ENCODE measurements at places on chromosomes 7 and 10. TPM values are rescaled to one million over a fixed set of nuclear protein-coding genes. Genes with fewer than 3 reads are reported as not detected.

The HOXA11 gene
- total RNA-seq, result 1.9 TPM

The LRRD1 gene
- total RNA-seq, result not detected

The CNPY1 gene
- not detected for total RNA-seq

The SYNPO2L gene
- not detected for total RNA-seq

The DYDC2 gene
- total RNA-seq, result not detected

The NAPEPLD gene
- 16.5 TPM for total RNA-seq

The ERVW-1 gene
- total RNA-seq, result not detected

The PDZD7 gene
- 0.48 TPM for total RNA-seq

The CD36 gene
- 240 TPM for total RNA-seq

The FGFR2 gene
- 62.8 TPM for total RNA-seq

DNA sequence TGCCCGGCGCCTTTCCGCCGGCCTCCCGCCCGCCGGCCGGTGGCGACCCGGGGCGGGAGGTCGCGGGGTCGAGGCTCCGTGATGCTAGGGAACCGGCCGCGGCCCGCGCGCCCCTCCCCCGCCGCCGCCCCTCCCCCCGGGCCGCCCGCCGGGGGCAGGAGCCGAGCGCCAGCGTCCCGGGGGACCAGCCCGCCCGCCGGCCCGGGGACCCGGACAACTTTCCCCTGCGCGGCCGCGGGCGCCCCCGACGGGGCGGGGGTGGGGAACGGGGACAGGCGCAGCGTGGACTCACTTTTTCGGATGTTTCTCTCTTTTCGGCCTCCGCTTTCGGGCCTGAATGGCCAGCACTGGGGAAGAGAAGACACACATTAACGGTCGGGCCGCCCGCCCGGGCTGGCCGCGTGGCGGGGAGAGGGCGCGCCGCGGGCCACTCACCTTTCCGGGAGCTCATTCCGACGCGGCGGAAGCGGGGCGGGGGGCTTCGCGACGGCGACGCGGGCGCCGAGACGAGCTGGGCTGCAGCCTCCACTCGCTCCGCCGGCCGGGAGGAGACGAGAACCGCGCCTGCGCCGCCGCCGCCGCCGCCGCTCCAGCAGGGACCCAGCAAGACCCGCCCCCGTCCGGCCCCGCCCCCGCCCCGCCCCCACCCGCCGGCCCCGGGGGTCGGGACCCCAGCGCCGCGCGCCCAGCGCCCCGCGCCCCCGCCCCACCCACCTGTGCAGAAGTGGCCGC lies at the start of gene SRPK2:
Gene SRPK2 (minus strand): TSS at position 566 of the 732 bp plus-strand sequence.
- H3K4me3 ChIP-seq, result peak within 1 kb of the TSS; percentile 95
- peak within 1 kb of the TSS; percentile 85 for H3K27ac ChIP-seq
- no peaks in the 10 kb centered on the region for H3K27me3 ChIP-seq
- peak; percentile 27 for DNase-seq
- no peaks in the 10 kb centered on the region for H3K4me1 ChIP-seq

GRCh38 chr7:70076325-70076724 lies 478.1 kb downstream of the AUTS2 start:
- no peaks in the 10 kb centered on the region for H3K4me1 ChIP-seq
- no peaks in the 10 kb centered on the region for H3K36me3 ChIP-seq
- H3K27ac ChIP-seq, result no peak overlapping the region
- H3K4me3 ChIP-seq, result no peak overlapping the region
- H3K27me3 ChIP-seq, result no peaks in the 10 kb centered on the region
- DNase-seq, result no peak

- no peaks in the 10 kb centered on the region for H3K27me3 ChIP-seq
- DNase-seq, result no peak
- no peak overlapping the region for H3K4me3 ChIP-seq
- no peaks in the 10 kb centered on the region for H3K36me3 ChIP-seq
Observed at GRCh38 chr10:57303566-57303965, 942.5 kb upstream of the ZWINT start.

- peak overlapping the region; percentile 64 for H3K27ac ChIP-seq
- no peaks in the 10 kb centered on the region for H3K36me3 ChIP-seq
- DNase-seq, result no peak
- no peaks in the 10 kb centered on the region for H3K4me1 ChIP-seq
- no peaks in the 10 kb centered on the region for H3K27me3 ChIP-seq
Observed at GRCh38 chr7:131188367-131189339, 139.0 kb upstream of the MKLN1 start.

- peak overlapping the region; percentile 27 for H3K27ac ChIP-seq
- DNase-seq, result no peak
- H3K4me3 ChIP-seq, result peak overlapping the region; percentile 24
- no peaks in the 10 kb centered on the region for H3K36me3 ChIP-seq
- H3K4me1 ChIP-seq, result no peaks in the 10 kb centered on the region
- no peaks in the 10 kb centered on the region for H3K27me3 ChIP-seq
Observed at GRCh38 chr10:19638182-19638895, 177.9 kb upstream of the PLXDC2 start.

GRCh38 chr7:49805371-49806007 lies 32.1 kb downstream of the VWC2 start:
- no peaks in the 10 kb centered on the region for H3K4me1 ChIP-seq
- H3K4me3 ChIP-seq, result no peak overlapping the region
- DNase-seq, result no peak
- H3K36me3 ChIP-seq, result no peaks in the 10 kb centered on the region

- no peaks in the 10 kb centered on the region for H3K4me1 ChIP-seq
- H3K27me3 ChIP-seq, result no peaks in the 10 kb centered on the region
- peak; percentile 67 for DNase-seq
- no peak overlapping the region for H3K4me3 ChIP-seq
Observed at GRCh38 chr10:21363731-21364104, 161.8 kb downstream of the SKIDA1 start.

GRCh38 chr10:62996516-62996915 lies 136.6 kb upstream of the NRBF2 start:
- H3K27me3 ChIP-seq, result no peaks in the 10 kb centered on the region
- no peak for DNase-seq
- no peaks in the 10 kb centered on the region for H3K4me1 ChIP-seq

DNA sequence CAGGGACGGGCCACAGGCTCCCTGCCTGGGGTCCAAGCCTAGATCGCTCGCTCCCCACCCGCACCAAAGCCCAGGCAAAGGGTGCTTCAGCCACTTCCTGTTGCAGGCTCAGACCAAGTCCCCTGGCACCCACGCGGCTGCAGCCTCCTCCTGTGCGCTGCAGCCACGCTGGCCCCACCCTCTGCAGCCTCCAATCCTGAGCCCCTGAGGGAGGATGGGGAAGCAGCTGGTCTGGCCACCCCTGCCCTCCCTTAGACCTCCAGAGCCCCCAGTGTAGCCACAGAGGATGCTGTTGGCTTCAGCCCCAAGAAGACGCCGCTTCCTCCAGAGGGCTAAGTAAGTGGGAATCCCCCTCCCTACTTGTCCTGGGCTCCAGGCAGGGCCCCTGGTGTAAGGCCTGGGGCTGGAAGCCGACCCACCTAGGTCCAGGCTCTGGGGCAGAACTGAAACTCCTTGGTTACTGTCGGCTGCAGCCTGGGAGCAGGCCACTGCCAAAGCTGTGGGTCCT lies 9.4 kb downstream of the LIMK1 start:
- H3K4me1 ChIP-seq, result peaks cover 22% of the 10 kb centered on the region
- peak overlapping the region; percentile 93 for H3K27ac ChIP-seq
- no peak for DNase-seq
- H3K4me3 ChIP-seq, result peak overlapping the region; percentile 68
- no peaks in the 10 kb centered on the region for H3K36me3 ChIP-seq

GRCh38 chr10:22740180-22740579 lies 25.8 kb upstream of the PIP4K2A start:
- H3K4me3 ChIP-seq, result no peak overlapping the region
- H3K36me3 ChIP-seq, result no peaks in the 10 kb centered on the region
- no peaks in the 10 kb centered on the region for H3K27me3 ChIP-seq
- no peak for DNase-seq
- no peaks in the 10 kb centered on the region for H3K4me1 ChIP-seq
- H3K27ac ChIP-seq, result no peak overlapping the region

- no peaks in the 10 kb centered on the region for H3K27me3 ChIP-seq
- H3K27ac ChIP-seq, result no peak overlapping the region
- no peak for DNase-seq
- H3K4me1 ChIP-seq, result no peaks in the 10 kb centered on the region
Observed at GRCh38 chr10:82982110-82982608, 1107.2 kb downstream of the NRG3 start.

DNA sequence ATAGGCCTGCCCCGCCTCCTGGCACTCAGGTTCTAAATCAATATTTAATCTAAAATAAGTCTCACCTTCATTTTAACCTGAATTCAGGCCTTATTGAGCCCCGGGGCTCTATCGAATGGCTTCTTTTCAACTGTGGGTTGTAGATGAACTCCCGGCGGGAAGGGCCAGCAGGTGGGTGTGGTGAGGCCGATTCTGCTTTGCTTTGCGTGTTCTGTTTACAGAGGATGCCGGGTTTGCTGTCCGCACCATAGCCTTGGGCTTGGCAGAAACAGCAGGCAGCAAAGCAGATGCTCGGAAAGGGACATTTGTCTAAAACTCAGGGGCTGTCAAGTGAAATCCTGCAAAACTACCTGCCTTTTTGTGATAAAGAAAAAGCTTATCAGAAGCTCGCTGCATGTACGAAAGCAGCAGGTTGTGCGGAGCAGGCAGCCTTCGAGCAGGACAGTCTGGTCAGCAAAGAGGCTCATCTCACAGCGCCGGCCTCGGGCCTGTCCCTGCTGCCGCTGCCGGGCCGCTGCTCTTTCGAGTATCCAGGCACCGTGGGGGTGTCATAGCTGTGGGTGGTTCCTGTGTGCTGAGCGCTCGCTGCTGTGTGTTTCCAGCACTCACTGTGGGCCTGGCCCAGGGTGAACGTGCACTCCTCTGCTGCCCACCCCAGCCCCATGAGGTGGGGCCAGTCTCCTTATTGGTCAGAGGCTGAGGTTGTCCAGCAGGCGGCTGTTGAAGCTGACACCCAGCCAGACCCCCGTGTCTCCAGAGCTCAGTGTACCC lies 434.8 kb upstream of the FOXK1 start:
- no peak overlapping the region for H3K4me3 ChIP-seq
- DNase-seq, result no peak

DNA sequence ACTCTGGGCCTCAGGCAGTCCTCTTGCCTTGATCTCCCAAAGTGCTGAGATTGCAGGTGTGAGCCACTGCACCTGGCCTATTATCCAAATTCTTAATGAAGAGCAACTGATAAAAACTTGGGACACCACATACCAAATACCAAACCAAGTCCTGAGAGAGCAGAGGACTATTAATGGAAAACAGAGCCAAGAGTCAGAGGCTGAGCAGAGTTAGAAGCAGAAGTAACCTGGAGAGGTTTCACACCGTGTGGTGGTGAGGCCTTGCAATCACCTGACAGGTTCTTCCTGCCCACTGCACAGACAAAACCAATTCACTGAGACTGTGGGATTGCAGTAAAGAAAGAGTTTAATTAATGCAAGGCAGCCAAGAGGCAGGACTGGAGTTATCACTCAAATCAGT lies 16.0 kb downstream of the SSMEM1 start:
- no peak overlapping the region for H3K4me3 ChIP-seq
- no peaks in the 10 kb centered on the region for H3K27me3 ChIP-seq
- no peak overlapping the region for H3K27ac ChIP-seq
- no peaks in the 10 kb centered on the region for H3K4me1 ChIP-seq

- H3K4me1 ChIP-seq, result no peaks in the 10 kb centered on the region
- H3K36me3 ChIP-seq, result no peaks in the 10 kb centered on the region
- H3K27me3 ChIP-seq, result no peaks in the 10 kb centered on the region
Observed at GRCh38 chr10:54710918-54711317, 90.1 kb downstream of the PCDH15 start.

DNA sequence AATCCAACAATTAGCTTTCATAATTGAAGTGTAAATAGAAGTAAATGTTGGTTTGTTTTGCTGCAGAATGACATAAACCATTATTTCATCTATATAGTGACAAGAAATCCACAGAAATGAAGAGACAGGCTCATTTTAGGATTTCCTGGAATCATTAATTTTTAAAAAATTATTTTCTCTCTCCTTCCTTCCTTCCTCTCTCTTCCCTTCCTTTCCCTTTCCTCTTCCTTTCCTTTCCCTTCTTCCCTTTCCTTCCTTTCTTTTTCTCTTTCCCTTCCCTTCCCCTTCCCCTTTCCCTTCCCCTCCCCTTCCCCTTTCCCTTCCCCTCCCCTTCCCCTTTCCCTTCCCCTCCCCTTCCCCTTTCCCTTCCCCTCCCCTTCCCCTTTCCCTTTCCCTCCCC lies 51.2 kb upstream of the KMT2C start:
- H3K4me1 ChIP-seq, result no peaks in the 10 kb centered on the region
- no peaks in the 10 kb centered on the region for H3K27me3 ChIP-seq
- no peak overlapping the region for H3K27ac ChIP-seq

GRCh38 chr7:72453471-72453870 lies 41.3 kb upstream of the CALN1 start:
- no peaks in the 10 kb centered on the region for H3K36me3 ChIP-seq
- no peak overlapping the region for H3K27ac ChIP-seq
- H3K4me3 ChIP-seq, result no peak overlapping the region
- no peaks in the 10 kb centered on the region for H3K27me3 ChIP-seq
- DNase-seq, result no peak

GRCh38 chr7:84614821-84615501 lies 420.4 kb upstream of the SEMA3A start:
- H3K4me1 ChIP-seq, result no peaks in the 10 kb centered on the region
- no peak for DNase-seq
- no peaks in the 10 kb centered on the region for H3K27me3 ChIP-seq
- H3K27ac ChIP-seq, result no peak overlapping the region
- H3K36me3 ChIP-seq, result no peaks in the 10 kb centered on the region
- H3K4me3 ChIP-seq, result no peak overlapping the region

- H3K27ac ChIP-seq, result no peak overlapping the region
- DNase-seq, result no peak
- no peaks in the 10 kb centered on the region for H3K27me3 ChIP-seq
- no peaks in the 10 kb centered on the region for H3K4me1 ChIP-seq
- H3K36me3 ChIP-seq, result no peaks in the 10 kb centered on the region
Observed at GRCh38 chr7:50731703-50732582, 50.8 kb downstream of the GRB10 start.

DNA sequence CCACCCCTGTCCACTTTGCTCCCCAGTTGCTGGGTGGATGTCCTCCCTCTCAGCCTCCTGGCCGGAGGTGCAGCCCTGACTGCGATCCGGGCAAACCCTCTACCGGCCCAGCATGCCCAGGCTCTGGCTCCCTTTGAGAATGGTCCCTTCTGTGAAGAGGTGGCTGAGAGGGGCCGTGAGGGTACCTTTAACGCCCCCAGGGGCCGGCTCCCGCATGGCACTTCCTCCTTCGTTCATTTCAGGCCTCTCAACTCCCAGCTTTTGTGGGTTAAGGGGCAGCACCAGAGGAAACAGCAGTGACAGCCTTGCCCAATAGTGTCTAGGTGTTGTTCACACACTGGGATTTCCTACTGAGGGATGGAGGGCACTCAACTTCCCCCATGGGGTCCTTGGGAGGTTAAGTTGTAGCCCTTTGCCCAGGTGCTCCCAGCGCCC lies 33.2 kb upstream of the HABP2 start:
- no peak overlapping the region for H3K4me3 ChIP-seq
- no peaks in the 10 kb centered on the region for H3K36me3 ChIP-seq
- no peak for DNase-seq
- H3K27ac ChIP-seq, result peak overlapping the region; percentile 76
- no peaks in the 10 kb centered on the region for H3K4me1 ChIP-seq

DNA sequence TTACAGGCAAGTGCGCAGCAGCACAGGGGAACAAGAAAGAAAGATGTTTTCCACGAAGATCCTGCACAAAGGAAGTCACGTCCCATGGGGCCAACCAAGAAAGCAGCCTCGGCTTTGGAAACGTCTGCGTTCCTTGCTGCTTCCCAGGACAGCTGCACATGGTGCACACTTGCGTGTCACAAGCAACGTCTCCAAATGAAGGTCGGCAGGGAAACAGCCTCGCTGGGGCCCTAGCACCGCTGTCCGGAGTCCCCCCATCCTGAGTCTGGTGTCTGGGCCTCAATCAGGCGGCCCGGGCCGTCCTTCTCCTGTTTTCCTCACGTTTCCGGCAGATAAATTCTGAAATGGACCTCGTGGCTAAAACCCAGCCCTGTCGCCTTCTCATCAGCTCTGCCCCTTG lies 206.2 kb downstream of the DIP2C start:
- DNase-seq, result no peak
- H3K36me3 ChIP-seq, result no peaks in the 10 kb centered on the region
- no peak overlapping the region for H3K27ac ChIP-seq

Data from breast epithelium (tissue), 4 donors.